ENCODE measurements at places on chromosomes 7 and 10.

DNA sequence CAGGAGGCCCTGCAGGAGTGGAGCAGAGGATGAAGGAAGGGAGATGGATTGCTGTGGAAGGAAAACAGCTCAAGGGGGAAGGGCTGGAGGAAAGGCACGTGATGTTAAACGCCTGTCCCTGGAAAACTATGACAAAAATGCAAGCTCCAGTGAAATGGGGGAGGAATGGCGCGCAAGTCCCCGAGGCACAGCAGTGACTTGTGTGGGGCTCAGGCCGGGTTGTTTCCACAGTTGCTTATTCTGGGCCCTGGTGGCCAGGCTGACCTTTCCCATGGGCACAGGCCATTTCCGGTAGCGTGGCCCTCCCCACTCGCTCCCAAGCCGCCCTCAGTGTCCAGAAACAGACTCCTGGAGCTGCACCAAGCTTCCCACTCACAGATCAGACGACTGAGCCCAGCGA lies 68.1 kb upstream of the PDGFA start:
- no peak for DNase-seq

- no peak for DNase-seq
Observed at GRCh38 chr10:103590060-103590459, 96.6 kb downstream of the NEURL1 start.

- DNase-seq: no peak
Observed at GRCh38 chr10:58385784-58386112, 538 bp downstream of the TFAM start.

- no peak for DNase-seq
Observed at GRCh38 chr7:135204341-135204749, 7.0 kb downstream of the WDR91 start.

DNA sequence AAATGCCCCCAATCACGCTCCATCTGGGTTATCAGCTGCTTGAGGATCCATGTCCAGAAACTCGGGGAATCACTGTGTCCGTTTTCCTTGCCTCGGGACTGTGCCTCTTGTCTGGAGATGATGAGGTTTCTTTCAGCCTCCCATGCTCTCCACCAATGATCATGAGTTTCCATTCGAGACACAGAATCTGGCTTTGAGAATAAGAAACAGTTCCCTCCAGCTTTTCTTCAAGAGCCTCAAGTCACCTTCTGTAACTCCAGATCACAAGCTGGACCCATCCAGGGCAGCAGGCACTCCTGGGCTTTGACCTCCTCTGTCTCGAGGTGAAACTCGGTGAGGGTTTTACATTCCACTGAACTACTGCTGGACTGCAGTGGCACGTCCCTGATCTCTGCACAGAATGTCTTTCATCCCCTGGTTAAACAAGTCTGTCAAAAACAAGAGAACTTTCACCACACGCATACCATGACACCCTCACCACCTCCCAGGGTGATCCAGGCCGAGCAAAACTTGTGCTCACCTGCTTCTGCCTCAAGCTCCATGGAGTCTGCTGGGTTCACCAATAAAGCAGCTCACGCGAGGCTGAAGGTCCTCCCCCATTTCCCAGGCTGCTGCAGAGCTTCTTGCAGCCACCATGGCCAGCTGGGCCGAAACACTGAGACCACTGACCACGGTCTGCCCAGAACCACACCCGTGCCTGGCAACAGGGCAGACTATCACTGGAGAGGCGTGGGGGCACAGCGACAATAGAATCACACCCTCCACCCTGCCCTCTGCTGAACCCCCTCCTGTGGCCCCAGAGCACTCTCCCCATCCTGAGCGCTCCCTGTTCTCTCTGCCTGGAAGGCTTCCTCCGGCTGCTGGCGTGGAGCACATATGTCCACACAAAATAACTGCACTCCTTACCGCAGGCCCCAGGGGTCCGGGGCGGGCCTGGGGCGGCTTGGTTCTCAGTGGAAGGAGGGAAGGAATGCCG lies 25.1 kb downstream of the MAT1A start:
- DNase-seq: no peak

DNA sequence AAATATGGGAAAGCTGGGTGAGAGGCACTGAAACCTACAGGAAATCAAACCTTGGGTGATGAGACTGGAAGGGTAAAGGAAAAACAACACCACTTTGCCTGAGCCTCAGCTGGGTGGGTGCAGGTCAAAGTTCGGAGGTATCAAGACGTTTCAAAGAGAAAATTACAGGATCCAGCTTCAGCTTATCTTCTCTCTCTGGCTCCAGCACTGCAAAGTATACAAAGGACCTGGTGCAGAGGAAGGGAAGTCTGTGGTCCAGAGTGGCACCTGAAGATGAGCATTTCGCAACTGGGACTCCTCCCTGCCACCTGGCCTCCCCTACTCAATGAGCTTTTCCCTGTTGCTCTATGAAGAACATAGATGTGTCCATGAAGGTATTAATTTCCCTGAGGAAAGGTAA lies 6.4 kb upstream of the FXYD4 start:
- DNase-seq: no peak

- DNase-seq: no peak
Observed at GRCh38 chr10:114437473-114438292, 33.4 kb upstream of the AFAP1L2 start.

GRCh38 chr10:80164596-80164995 lies 32.1 kb downstream of the PLAC9 start:
- DNase-seq: no peak

DNA sequence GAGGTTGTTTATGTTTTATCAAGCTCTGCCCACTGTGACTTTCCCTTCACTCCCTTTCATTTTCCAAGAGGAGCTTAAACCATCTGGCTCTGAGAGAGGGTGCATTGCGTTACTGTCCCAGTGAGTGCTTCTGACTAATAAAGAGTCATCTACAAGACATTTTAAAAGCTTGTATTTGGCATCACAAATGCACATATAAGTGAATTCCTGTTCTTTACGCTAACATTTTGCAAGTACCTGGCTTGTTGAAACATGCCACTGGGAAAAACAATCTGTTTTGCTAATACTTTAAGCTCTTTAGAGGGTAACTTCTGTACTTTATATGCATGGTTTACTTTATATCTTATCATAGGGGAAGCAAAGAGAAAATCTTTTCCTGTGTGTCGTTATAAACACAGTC lies 534.6 kb upstream of the POM121L12 start:
- no peak for DNase-seq

- DNase-seq: no peak
Observed at GRCh38 chr10:99658622-99659030, 683 bp upstream of the ENTPD7 start.

DNA sequence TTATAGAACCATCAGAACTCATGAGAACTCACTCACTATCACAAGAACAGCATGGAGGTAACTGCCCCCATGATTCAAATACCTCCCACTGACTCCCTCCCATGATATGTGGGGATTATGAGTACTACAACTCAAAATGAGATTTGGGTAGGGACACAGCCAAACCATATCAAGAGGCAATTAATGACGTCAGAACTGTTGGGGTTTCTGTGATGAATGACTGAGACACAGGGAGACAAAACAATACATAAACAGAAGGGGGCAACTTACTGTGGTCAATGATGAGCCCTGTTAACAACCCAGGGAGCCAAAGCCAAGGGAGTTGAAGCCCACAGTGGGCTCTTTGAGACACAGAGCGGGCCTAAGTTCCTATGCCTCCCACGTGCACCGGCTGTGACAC lies 171.3 kb upstream of the GHITM start:
- no peak for DNase-seq

GRCh38 chr7:106031300-106032035 lies 68.4 kb downstream of the CDHR3 start:
- DNase-seq: no peak

All from DMS153 (cell line).